ENCODE measurements at places on chromosomes 4 and X.

- no peak for DNase-seq
Observed at GRCh38 chr4:72945719-72946336, 123.7 kb downstream of the COX18 start.

- DNase-seq, result peak; percentile 54
Observed at GRCh38 chrX:9907645-9908387, 59.3 kb upstream of the CLDN34 start.

DNA sequence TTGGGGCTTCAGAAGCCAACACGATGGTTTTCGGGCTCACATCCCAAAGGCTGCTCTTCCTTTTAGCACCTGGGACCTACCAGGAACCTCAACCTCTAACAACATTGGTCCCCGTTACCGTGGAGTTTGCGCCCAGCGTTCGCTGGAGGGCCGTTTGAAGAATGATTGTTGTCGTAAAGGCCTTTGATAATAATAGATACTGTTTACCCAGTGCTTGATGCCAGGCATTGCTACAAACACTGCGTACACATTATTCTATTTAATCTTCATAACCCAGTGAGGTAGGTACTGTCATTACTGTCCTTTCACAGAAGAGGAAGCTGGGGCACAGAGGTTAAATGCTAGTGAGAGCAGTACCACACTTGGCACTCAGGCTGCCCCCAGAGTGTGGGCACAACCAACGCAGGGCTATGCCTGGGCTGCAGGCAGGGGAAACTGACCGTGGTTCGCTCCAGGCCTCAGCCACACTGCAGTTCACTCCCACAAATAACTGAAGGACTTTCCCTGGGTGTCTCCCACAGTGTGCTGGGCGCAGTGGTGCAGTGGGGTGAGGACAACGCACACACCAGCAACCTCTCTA is 1.0 kb upstream of the ACSL1 start:
- no peak for DNase-seq

- DNase-seq, result no peak
Observed at GRCh38 chr4:145829629-145830395, 108.8 kb downstream of the ZNF827 start.

GRCh38 chr4:76703123-76703490 is 194.8 kb downstream of the SOWAHB start:
- DNase-seq, result no peak

GRCh38 chr4:117889978-117890377 is 144.3 kb upstream of the NDST3 start:
- DNase-seq, result no peak

DNA sequence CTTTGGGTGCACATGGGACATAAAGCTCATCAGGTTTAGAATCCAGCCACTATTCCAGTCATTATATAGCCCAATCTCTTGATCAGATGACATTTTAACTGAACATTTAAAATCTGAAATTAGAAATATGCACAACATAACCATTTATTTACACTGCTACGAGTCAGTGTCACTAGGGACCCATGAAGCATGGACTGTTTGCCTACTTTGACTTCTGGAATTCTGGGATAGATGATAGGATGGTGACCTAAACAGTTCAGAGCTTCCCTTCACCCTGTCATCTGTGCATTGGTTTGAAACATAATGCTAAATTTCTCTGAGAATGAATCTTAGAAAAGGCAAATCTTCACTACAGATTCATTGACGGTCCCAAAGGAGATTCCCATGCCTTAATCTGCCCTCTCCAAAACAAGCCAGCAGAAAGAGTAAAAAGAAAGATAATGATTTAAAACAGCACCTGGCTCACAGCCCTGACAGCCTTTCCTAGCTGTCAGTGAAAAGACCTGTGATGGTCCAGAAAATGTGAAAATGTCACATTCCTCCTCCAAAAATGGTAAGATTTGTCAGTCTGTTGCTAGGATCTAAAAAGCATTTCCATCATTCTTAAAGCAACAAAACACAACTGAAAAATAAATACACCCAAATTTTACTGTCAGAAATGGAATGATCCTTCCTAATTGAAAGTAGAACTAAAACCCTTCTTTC is 18.9 kb upstream of the HERC3 start:
- no peak for DNase-seq

- no peak for DNase-seq
Observed at GRCh38 chr4:129239088-129239487, 143.1 kb downstream of the C4orf33 start.

DNA sequence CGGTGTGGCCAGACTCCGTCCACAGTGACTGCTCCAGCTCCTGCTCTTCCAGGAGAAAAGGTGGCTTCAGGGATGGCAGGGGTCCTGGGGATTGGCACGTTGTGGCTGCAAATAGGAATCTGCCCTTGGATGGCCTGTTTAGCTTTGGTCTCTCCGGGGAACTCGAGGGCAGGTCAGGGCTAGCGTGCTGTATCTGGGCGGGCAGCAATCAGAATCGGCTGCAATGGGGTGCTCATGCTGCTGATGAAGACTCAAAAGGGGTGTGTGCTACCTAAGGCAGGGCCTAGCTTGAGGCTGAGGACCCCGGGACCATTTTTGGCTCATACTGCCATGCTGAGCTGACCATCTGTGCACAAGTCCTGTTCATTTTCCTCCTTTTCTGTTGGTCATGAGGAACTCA is 51.3 kb downstream of the RGS12 start:
- no peak for DNase-seq

- peak; percentile 76 for DNase-seq
Observed at GRCh38 chr4:183722731-183723560, 63.9 kb downstream of the TRAPPC11 start.

GRCh38 chr4:183563874-183564273 is 59.0 kb downstream of the ING2 start:
- no peak for DNase-seq

Measured in KBM-7 (cell line).